ENCODE measurements at places on chromosomes 12 and 14.

- no peak for DNase-seq
These were observed 211.2 kb upstream of the LRIG3 start for GRCh38 chr12:59131462-59131861.

- no peak for DNase-seq
These were observed 52.5 kb upstream of the RIN3 start for GRCh38 chr14:92460916-92461579.

GRCh38 chr14:92600318-92601053 lies 86.9 kb downstream of the RIN3 start:
- DNase-seq: no peak

DNA sequence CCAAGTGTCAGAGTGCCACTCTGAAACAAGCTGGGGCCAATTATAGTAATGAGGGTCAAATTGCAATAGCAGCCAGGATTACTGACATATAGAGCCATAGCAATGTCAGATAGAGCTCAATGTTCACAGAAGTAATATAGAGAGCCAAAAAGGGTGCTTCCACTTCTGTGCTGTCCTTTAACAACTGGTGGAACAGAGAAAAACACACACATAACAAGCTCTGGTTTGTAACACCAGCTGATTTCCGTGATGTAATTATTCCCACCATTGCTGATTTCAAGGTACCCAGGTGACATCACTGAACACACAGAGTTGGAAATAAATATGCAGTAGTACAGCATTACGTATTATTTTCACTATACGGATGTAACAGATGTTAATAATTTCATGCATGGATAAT lies 3.0 kb upstream of the CLEC2B start:
- no peak for DNase-seq

DNA sequence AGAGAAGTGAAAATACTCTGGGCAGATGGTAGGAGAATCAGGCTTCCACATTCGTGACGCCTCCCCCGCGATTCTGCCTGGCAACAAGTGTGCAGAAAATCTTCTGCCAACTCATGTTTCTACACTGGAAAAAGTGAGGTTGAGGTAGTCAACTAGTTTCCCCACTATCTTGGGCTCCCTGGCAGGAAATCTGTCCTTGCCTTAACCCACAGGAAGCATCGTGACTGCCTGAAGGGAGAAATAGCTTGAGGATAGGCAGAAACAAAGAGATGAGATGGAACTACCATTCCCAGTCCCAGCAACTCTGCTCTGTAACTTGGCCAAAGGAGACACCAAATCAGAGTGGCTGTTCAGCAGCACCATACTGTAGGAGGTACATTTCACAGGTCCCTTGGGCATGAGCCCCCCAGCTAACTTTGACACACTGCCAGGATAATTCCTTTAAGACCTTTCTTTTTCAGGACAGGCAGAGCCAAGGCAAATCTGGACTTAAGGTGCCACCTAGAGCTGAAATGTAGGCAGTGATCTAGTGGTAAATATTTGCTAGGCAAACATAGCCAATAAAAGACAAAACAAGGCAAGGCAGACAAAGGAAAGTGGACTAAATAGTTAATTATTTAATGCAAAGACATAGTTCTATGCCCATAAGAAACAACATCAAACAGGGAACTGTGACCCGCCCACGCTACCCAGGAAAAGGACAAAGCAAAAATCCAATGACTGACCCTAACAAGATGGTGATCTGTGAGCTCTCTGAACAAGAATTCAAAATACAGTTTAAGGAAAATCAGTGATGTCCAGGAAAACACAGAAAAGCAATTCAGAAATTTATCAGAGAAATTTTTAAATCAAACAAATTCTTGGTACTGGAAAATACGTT lies 205.1 kb downstream of the PTPRO start:
- no peak for DNase-seq

- peak; percentile 93 for DNase-seq
These were observed at the start of gene EVL for GRCh38 chr14:100065111-100065871. Gene EVL, plus strand, starts transcription at chr14:100065422. Its CDS starts 79 bp downstream, at chr14:100065501.

DNA sequence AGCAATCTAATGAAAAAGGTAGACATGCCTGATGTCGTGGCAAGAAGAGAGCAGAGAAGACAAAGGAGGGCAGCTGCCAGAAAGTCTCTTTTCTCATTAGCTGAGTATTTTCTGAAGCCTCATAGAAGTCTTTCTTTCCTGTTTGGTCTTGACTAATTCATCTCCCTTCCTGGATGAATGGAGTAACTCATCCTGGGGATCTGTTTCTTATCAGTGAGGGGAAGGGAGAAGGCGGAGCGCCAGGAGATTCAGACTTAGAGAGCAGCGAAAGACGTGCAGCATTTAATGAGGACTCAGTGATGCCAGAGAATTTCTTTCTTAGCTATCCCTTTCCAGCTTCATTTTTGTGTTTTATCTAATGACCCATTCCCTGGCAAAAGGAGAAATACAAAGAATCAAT lies 89.4 kb downstream of the SLC15A4 start:
- no peak for DNase-seq

GRCh38 chr14:34099635-34100034 lies 148.8 kb upstream of the EGLN3 start:
- no peak for DNase-seq

DNA sequence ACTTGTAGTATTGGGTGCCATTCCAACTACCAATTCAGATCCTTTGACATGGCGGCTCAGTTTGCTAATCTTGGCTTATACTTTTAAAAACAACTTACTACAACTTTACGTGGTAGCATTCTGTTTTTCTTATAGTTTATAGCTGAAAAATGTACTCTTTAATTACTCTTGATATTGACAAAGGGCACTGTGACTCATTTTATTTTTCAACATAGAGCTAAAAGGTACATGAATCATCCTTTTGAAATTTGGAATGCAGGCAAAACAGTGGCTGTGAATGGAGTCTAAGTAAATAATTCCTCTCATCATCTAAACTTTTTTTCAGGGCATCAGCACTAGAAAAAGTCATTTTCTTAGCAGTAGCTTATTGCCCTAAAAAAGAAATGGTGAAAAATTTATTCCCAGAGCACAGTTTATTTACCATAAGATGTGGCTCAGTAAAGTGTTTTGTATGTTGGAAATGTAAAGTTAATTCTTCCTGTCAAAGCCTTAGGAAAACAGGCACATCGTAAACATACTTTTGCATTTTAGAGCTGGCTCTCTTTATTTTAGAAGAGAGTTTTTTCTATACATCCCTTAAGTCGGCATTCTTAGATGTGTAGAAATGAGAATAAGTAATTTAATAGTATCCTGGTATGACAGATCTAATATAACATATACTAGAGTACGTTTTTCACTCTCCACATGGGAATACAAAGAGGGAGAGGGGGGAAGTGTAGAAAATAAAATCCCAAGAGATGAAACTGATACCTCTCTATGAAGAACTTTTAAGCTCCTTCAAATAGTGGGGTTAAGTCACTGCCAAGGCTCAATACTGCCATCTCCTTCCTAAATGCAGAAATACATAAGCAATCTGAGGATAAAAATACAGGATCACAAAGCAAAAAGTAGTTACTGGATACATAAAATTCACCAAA lies 55.2 kb downstream of the SLC25A21 start:
- DNase-seq: no peak

DNA sequence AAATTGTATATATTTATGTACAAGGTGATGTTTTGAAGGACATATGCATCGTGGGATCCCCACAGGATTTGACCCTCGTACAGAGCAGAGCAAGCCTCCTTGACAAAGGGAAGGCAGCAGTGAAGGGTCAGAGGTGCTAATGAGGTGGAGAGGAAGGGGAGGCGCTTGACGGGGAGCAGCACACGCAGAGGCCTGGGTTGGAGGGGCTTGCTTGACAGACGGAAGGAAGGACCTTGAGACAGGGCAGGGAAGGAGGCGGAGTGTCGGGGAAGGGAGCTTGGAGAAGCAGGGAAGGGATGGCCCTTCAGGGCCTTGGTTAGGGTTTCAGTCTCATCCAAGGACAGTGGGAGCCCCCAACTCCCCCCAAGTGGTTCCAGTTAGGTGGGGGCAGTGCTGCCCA lies 52.6 kb downstream of the ZNF664 start:
- DNase-seq: no peak

- peak; percentile 30 for DNase-seq
These were observed 146.1 kb upstream of the NCOR2 start for GRCh38 chr12:124713436-124714082.

GRCh38 chr12:128825835-128826234 lies 2.1 kb upstream of the SLC15A4 start:
- DNase-seq: no peak

GRCh38 chr12:27345376-27345775 lies 12.7 kb downstream of the BMAL2 start:
- no peak for DNase-seq

DNA sequence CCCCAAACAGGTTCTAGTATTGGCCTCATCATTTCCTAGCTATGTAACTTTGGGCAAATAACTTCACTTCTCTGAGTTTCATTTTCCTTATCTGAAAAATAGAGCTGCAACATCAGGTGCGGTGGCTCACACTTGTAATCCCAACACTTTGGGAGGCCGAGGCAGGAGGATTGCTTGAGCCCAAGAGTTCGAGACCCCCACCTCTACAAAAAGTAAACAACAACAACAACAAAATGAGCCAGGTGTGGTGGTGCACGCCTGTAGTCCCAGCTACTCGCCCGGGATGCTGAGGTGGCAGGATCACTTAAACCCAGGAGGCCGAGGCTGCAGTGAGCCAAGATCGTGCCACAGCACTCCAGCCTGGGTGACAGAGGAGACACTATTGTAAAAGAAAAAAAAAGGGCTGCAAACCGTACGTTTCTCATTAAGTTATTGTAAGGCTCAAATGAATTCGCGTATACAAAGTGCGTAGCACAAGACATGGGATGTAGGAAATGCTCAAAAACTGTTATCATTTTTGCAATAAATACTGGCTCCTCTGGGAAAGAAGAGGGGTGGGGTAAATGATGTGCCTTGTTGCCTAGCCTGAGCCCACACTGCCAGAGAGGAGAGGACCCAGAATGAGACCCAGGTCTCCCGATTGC lies 903 bp downstream of the C12orf76 start:
- no peak for DNase-seq

GRCh38 chr12:51621156-51621922 lies 30.3 kb downstream of the SCN8A start:
- no peak for DNase-seq

DNA sequence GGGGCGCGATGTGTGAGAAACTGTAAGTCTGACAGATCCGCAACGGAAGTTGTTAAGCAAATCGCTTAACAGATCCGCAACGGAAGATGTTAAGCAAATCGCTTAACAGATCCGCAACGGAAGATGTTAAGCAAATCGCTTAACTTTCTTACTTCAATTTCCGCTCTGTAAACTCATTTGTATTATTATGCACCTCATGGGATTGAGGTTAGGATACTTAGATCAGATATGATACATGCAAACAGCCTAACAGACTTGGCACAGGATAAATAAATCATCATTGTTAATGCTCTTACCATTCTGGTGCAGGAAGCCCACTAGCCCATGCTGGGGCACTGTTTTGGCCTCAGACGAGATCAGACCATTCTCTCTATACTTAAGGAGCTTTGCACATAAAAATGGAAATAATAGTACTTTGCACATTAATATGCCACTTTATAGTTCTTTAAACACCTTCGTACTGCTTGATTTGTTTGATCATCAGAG lies 399 bp downstream of the NCAPD2 start:
- DNase-seq: no peak

DNA sequence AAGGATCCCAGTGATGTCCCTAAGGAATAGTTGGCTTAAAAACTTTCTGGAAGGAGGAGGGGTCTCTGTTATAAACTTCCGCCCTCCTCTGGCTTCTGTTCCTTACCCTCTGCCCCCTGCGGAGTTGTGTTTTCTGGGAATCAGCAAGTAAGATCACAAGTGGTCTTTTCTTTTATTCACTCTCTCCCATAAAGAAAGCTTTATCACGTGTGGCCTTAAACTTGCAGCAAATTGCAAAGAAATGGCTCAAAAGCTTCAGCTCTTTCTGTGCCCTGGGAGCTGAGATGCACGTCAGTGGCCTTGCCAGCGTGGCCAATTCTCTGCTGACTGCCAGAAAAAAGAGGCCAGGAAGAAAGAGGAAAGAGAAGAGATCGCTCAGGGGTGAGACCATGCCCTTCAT lies at the start of gene SLCO1C1:
Gene SLCO1C1, plus strand, starts transcription at position 101 of the 400 bp plus-strand sequence. CDS start 4,245 bp downstream, outside the sequence.
- no peak for DNase-seq

- no peak for DNase-seq
These were observed 121.9 kb upstream of the SLC35F4 start for GRCh38 chr14:57987596-57988300.

DNA sequence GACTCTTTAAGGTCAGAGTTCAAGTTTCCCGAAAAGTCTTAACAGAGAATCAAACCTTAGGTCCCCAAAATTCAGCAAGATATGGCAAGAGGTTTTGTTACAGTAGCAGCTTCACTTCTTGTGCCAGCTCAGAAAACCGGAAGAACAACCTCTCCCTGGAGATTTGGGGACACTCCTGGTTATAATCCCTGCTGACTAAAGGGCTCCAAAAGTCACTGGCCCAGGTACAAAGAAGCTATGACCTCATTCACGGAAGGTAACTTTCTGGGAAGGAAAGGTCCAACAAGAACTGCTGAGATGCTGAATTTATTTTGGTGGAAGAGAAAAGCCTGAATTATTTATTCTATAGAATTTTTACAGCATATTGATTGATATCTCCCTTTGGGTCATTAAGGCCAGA lies 55.6 kb upstream of the DIO2 start:
- no peak for DNase-seq

- DNase-seq: peak; percentile 29
These were observed 26.6 kb downstream of the FBXO34 start for GRCh38 chr14:55297611-55298499.

- DNase-seq: no peak
These were observed 47.0 kb upstream of the PLBD1 start for GRCh38 chr12:14614704-14615121.

- DNase-seq: no peak
These were observed 259.0 kb downstream of the CCDC59 start for GRCh38 chr12:82099216-82099615.

- no peak for DNase-seq
These were observed 41.3 kb downstream of the JDP2 start for GRCh38 chr14:75469164-75469563.

DNA sequence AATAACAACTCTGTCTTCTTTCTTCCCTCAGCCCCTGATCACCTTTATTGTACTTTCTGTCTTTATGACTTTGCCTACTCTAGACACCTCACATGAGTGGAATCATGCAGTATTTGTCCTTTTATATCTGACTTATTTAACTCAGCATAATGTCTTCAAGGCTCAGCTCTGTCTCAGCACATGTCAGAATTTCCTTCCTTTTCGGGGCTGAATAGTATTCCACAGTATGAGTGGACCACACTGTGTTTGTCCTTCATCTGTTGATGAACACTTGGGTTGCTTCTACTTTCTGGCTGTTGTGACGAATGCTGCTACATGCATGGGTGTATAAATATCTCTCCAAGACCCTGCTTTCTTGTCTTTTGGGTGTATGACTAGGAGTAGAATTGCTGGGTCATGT lies 117.6 kb downstream of the KIF26A start:
- no peak for DNase-seq

- no peak for DNase-seq
These were observed 1.7 kb downstream of the B4GALNT3 start for GRCh38 chr12:461425-461824.

DNA sequence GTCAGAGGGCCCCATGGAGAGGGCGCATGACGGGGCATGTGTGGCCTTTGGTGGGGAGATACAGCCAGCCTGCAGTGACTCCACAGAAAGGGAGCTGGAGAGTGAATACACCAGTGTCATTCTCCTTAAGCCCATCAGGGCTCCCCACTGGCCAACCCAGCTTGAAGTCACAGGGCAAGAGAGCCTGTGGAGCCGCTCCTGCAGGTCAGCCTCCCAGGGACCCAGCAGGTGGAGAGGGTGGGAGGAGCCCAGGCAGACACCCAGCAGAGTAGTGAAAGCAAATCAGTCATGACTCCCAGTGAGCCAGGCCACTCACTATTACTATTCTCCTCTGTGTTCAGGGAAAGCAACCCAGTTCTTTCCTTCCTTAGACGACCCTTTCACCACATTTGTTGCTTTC lies 110.0 kb upstream of the CPM start:
- no peak for DNase-seq

- no peak for DNase-seq
These were observed 67.9 kb upstream of the ATF1 start for GRCh38 chr12:50695961-50696360.
